ENCODE measurements at places on chromosomes 6 and 20.

DNA sequence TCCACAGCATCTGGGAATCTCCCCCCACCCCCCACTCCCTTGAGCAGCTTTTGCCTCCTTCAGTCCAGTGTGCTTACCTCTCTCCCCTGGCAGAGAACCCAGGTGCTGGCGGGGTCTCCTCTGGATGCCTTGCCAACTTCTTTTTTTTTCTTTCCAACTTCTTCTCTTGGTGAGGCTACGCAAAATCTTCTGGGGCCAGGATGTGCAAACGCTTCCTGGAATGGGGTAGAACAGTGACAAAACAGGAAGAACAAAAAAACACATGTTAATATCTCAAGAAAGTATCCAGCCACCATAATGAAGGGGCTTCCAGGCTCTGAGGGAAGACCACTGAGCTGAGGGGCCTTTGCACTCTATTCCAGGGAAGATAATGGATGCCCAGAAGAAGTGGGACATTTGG lies 53.9 kb upstream of the DDR1 start:
- DNase-seq = no peak

DNA sequence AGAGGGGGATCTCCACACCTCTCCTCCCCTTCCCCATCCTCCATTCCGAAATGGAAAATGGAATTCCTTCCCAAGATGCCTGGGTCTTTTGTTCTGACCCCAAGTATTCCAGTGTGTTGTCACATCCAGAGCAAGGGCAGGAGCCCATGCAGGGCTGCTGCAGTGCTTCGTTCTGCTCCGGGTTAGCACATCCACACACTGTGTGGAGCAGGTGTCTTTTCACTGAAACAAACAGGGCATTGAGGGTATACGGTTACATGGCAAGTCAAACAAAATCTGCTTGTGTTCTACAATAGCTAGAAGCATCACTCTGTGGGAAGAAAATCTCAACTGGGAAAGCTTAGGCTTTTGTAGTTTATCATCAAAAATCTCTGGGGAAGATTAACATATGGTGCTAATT lies 56.9 kb downstream of the LYRM2 start:
- DNase-seq = no peak

DNA sequence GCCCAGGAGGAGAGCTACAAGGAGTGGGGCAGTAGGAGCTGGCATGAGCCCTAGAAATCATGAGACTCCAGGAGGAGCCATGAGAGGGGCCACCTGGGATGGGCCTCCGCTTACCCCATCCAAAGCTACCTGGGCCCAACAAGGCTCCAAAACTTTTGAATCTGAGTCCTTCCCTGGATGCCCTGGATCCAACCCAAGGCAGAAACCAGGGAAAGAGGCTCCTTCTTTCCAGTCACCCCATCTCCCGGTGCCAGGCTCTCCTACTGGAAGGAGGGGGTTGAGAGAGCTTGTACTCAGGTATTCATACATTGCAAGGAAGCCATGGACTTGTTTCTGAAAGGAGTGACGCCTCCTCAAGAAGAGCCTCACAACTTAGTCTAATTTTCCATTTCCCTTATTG lies 7.8 kb upstream of the SIRPG start:
- DNase-seq = no peak

GRCh38 chr6:139409026-139409425 lies 34.6 kb upstream of the CITED2 start:
- DNase-seq = no peak

- no peak for DNase-seq
Observed at GRCh38 chr20:34311118-34312023, 8.2 kb upstream of the AHCY start.
